ENCODE measurements at places on chromosomes 1 and 21. TPM values are rescaled to one million over a fixed set of nuclear protein-coding genes. Genes with fewer than 3 reads are reported as not detected.

The SLC5A9 gene
- total RNA-seq, result not detected

The KRTAP6-3 gene
- not detected for total RNA-seq

The CELSR2 gene
- 41.3 TPM for total RNA-seq

The PIGR gene
- total RNA-seq, result 0.05 TPM

The DMBX1 gene
- total RNA-seq, result not detected

The TDRD10 gene
- not detected for total RNA-seq

The GPX7 gene
- total RNA-seq, result 4.3 TPM

The CD34 gene
- not detected for total RNA-seq

The BRDT gene
- not detected for total RNA-seq

The MRPL9 gene
- total RNA-seq, result 91.5 TPM

The B4GALT2 gene
- total RNA-seq, result 86.7 TPM

The S100A3 gene
- 9.0 TPM for total RNA-seq

The HMCN1 gene
- total RNA-seq, result 1.3 TPM

The CGN gene
- total RNA-seq, result 10.7 TPM

The PCP4 gene
- total RNA-seq, result not detected

The OPRD1 gene
- not detected for total RNA-seq

The BARHL2 gene
- total RNA-seq, result not detected

The DYNLT5 gene
- total RNA-seq, result not detected

The KRTAP20-3 gene
- total RNA-seq, result not detected

The CASQ1 gene
- not detected for total RNA-seq

The RASAL2 gene
- total RNA-seq, result 19.8 TPM

The ASAP3 gene
- 20.3 TPM for total RNA-seq

The PKP1 gene
- 357 TPM for total RNA-seq

The SELL gene
- not detected for total RNA-seq

The TRAF3IP3 gene
- total RNA-seq, result not detected

The RNU1-1 gene
- total RNA-seq, result under 0.01 TPM

The B4GALT3 gene
- 35.7 TPM for total RNA-seq

The FCGR3A gene
- total RNA-seq, result not detected

The PPM1J gene
- 6.4 TPM for total RNA-seq

The NR1I3 gene
- total RNA-seq, result not detected

The FBXO2 gene
- total RNA-seq, result 21.9 TPM
